Activated naive CD4-positive, alpha-beta T cell treated with Interleukin-2 at 50 U/mL for 16 hours (primary cell): ENCODE measurements at places on chromosomes 2 and 18.

DNA sequence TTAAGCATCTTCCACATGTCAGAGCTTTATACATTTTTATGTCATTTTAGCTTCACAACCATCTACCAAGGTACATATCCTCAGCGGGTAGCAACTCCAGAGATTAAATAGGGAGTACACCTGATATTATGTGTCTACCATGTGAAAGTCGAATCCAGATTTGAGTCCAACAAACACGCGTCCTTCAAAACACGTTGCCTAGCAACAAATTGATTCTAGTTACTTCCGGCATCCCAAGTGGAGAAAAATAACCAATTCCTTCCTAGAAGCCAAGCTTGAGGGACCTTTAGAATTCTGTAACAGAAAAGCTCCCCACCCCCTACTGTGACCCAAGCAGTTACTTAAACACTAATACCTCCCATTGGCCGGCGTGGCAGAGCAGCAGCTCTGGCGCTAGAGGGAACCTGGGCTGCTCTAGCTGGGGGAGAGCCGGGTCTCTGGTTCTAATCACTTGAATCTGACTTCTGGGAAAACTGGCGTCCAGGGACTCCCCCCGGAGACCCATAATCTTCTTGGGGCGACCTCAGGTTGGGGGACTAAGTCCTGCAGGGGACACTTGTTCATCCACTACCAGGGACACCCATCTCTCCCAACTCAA is at the start of gene ERICH2:
Gene ERICH2 (plus strand): TSS at position 371 of the 598 bp plus-strand sequence. CDS start 304 bp downstream, outside the sequence.
- peak; percentile 41 for DNase-seq

DNA sequence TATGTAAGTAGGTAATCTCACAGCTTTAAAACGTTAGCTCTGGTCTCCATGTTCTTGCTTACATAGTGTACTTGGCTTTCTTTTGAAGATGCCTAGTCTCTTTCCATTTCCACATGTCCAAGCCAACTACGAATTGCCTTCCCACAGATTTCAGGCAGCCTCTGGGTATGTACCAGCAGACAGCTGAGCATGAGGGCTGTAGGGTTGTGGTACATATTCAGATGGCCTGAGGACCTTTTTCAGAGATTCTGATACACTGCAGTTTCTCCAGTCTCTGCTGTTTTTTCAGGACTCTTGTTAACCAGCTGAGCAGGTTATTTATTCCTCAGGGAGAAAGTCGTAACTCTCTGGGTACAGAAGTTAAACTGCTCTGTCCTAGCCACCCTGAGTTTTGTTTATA is 3.1 kb upstream of the KCNJ13 start:
- no peak for DNase-seq

DNA sequence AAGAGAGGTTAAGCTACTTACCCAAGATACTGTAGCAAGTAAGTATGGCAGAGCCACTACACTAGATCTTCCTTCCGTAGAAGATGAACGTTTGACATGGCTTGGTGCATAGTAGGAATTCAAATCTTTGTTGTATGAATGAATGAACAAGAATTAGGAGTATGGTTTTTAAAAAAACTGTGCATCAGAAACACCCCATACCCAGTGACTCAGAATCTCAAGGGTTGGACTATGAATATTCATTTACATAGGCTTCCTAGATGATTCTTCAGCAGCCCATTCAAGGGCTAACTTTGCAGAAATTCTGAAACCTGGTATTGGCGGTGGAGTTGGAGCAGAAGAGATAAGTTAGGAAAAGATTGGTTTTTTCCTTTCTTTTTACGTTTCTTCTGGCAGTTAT is 5.4 kb downstream of the ACTR3 start:
- no peak for DNase-seq

DNA sequence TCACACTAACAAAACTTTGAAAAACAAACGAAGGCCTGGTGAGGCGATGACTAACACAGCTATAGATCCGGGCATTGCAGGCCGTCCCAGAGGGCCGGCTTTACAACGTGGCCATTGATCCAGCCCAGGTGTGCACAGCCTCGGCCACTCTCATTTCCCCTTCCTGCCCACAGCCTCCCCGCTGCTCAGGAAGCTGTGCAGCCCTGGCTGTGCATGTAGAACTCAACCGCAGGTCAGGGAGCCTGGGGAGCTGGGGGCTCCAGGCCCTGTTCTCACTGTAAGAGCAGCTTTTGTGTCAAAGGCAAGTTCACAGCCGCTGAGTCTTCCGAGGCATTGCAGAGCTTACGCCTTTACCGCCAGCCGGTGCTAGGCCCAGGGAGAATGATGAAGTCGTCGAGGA is 87.2 kb downstream of the LONRF2 start:
- DNase-seq: peak; percentile 8

- no peak for DNase-seq
Measured at GRCh38 chr2:228581731-228582130, 400.2 kb upstream of the SPHKAP start.

DNA sequence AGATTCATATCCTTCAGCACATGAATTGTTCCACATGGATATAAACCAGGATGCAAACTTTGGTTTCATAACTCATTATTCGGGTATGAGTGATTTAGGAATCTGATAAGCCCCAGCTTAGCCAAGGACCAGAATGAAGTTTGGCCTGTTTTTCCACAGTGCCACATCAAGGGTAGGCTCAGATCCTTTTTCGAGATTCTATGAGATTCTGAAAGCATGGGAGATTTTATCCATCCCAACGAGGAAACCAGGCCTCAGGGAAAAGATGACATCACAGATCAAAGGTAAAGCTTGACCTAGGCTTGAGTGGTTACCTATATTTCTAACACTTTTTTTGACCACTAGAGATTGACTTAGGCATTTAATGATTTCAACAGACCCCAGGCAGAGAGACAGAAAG is 590.8 kb upstream of the PKDCC start:
- DNase-seq: no peak

- DNase-seq: no peak
Measured at GRCh38 chr2:41718705-41719104, 329.1 kb upstream of the PKDCC start.
